Activated T-helper 17 cell treated with anti-CD3 and anti-CD28 coated beads, Interleukin-2, amount 50 U/mL, for 72 hours (primary cell): ENCODE measurements at places on chromosomes 6 and 20. TPM values are rescaled to one million over a fixed set of nuclear protein-coding genes. Genes with fewer than 3 reads are reported as not detected.

Gene TP53TG5
- total RNA-seq, result 0.50 TPM

Gene OTOR
- not detected for total RNA-seq

Gene TMEM170B
- 0.69 TPM for total RNA-seq

Gene PARD6B
- total RNA-seq, result 7.8 TPM

Gene LST1
- total RNA-seq, result 28.7 TPM

Gene C6orf132
- 0.29 TPM for total RNA-seq

Gene RIPPLY2
- not detected for total RNA-seq

DNA sequence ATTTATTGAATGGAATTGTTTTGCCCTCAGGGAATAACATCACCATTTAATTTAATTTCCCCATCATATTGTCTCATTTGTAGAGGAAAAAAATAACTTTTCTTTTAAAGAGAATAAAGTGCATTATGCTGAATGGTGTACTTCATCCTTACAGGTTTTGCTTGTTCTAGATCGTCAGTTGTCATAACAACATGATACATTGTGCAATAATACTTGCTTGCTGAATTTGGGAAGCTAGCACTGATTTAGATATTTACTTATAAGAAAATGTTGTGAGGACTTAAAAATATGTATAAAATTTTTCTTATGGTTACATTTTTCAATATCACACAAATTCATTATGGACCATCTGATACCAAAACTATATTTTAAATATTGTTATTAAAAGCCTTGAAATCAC is 509.0 kb upstream of the POU3F2 start:
- ATAC-seq, result no peak

GRCh38 chr6:90940812-90941481 is 354.1 kb upstream of the MAP3K7 start:
- peak; percentile 90 for ATAC-seq

- ATAC-seq, result no peak
Observed at GRCh38 chr20:23759306-23759940, 8.7 kb upstream of the CST1 start.

- ATAC-seq, result no peak
Observed at GRCh38 chr6:132404330-132404729, 3.1 kb upstream of the MOXD1 start.

DNA sequence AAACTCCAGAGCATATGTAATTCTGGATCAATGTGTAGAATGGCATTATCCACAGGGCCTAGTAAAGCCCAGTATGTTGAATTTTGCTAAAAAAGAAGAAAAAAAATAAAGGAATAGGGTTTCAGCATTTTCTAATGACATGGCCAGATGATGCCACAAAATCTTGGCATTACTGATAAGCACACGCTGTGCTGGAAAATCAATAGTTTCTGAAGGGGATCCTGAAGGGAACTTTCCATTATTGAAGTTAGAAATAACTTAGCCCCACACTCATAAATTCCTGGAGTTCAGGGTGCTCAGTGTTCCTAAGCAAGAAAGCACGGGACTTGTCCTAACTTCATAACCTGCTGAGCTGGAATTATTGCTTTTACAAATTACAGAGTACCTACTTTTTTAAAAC is 10.8 kb downstream of the TENT5A start:
- no peak for ATAC-seq

- ATAC-seq, result no peak
Observed at GRCh38 chr6:106763361-106763760, 134.0 kb downstream of the QRSL1 start.

DNA sequence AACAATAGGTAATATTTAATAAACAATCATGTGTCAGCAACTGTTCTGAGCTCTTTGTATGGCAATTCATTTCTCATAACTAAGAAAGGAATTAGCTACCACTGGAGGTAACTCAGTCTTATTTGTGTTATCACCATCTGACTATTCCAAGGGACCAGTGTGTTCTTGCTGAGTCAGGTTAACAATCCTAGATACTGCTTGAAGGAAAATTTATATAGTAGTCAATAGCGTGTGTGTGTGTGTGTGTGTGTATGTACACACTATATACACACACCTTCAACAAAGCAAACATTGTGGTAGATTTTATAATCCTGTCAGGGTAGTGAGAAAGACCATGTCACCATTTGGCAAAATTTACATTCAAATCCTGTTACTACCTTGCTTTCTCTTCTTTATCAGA is 45.8 kb upstream of the SMIM8 start:
- ATAC-seq, result no peak
